ENCODE measurements at places on chromosomes 3 and 15.

GRCh38 chr3:167318306-167318705 lies 61.8 kb downstream of the ZBBX start:
- DNase-seq = no peak

- no peak for DNase-seq
Measured at GRCh38 chr3:61869371-61869770, 308.0 kb downstream of the PTPRG start.

DNA sequence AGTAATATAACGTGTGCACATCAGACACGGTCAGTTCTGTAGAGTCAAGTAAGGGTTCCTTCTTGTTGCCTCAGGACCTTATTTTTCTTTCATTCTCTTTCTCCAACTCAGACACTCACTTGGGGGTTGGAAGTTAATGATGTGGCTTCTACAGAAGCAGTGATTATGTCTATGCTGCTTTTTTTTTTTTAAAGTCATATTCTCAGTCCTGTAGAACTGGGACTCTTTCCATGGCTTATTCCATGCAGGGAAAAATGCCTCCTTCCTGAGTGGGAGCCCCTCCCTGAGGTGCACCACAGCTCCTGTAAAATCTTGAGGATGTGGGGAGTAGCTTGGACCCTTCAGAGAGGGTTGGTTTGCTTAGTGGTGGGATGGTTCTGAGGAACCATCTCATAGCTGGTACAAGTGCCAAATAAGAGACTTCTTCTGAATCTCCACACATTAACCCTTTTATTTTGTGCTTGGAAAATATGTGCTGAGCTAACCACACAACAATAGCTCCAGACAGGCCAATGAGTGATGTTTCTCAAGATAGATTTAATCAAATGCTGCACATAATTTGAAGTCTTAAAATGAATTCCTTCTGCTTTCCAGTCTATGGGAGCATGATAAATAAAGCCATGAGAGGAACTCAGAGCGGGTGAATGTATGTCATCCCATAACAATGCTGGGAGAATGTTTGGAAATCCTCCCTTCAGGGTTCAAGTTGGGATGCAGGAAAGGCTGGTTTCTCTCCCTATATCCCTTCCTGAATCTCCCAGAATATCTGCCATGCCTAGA lies 23.3 kb upstream of the FSTL1 start:
- no peak for DNase-seq

- no peak for DNase-seq
Measured at GRCh38 chr3:66703501-66703900, 202.7 kb upstream of the LRIG1 start.

GRCh38 chr15:38066612-38067011 lies 132.2 kb downstream of the TMCO5A start:
- DNase-seq = no peak

DNA sequence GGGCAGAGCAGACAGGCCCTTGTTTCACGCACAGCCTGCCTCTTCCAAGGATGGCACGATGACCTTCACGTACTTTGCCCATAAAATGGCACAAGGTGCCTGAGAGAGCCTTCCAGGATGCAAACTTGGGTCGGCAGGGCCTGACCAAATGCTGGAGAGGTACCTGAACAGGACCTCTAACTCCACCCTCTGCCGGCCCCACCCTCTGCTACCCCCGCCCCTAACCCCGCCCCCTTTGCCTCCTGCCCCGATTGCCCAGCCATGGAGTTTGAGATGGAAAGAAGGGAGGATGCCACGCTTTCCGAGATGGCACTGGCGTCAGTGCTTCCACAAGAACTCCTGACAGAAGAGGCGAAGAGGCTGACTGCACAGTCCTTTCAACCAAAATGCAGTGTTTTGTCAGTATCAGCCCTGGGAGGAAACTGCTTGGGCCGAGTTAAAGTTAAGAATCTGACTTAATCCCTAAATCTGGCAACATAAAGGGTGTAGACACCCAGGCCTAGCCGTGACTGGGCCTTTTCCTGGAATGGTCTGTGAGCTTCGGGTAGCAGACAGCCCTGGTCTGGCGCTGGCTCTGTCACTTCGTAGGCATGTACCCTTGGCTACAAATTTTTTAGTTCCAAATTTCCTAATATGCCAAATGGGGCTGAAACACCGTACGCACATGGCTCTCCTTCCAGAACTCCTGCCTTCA lies 230.3 kb upstream of the RGMA start:
- no peak for DNase-seq

GRCh38 chr3:32449691-32450090 lies 53.0 kb downstream of the CMTM6 start:
- no peak for DNase-seq

DNA sequence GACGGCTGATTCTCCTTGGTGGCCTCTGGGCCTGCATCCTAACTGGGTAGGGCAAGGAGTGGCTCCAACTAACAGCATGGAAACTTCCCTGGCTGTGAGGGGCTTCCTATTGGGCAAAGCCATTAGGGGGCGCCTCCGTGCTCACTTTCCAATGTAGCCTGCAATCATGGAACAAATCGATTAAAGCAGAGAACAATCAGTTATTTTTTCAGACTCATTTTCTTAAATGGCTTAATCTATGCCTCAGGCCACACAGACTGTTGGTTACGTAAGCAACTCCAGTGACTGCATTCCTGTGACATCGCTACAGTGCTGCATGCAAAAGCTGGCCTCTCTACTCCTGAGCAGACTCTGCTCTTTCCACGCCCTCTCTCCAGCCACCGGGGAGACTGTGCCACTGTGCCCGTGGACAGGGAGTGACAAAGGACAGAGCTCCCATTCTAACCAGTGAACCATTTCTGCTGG lies 278.9 kb downstream of the KLF13 start:
- DNase-seq = no peak

DNA sequence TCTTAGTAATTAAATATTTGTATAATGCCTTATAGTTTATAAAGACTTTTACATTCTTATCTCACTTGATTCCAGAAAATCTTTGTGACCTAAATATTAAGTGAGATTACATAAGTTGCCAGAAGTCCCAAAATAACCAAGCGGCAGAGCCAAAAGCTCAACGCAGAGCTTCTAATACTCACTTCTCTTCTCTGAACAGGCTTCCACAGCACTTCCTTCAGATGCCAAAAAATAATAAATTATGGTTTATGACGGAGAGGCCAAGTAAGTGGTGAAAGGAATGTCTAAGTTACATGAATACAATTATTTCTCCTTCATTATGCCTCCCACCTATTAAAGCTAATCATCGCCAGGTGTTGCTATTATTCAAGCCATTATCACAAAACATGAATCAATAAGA lies 110.3 kb downstream of the GBE1 start:
- DNase-seq = no peak

GRCh38 chr15:67134067-67134838 lies 68.9 kb downstream of the SMAD3 start:
- no peak for DNase-seq
